Caco-2 (cell line): ENCODE measurements at places on chromosomes 13 and 19.

DNA sequence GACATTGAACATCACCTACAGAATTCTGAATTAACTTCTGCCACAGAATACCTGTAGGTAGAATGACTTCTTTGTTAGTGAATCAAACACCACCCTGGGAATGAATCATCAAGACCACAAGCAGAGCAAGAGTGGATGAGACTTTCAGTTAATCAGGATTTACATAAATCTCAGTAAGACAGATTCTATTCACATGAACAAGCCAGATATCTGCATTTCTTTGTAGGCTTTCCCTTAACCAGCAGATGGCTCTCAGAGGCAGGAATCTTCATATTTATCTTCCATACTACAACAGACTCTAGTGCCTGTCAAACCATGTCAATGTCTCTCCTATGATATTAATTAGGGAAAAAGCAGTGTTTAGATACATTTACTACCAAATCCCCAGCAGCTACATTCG is 412.1 kb downstream of the KLF12 start:
- no peak for DNase-seq

DNA sequence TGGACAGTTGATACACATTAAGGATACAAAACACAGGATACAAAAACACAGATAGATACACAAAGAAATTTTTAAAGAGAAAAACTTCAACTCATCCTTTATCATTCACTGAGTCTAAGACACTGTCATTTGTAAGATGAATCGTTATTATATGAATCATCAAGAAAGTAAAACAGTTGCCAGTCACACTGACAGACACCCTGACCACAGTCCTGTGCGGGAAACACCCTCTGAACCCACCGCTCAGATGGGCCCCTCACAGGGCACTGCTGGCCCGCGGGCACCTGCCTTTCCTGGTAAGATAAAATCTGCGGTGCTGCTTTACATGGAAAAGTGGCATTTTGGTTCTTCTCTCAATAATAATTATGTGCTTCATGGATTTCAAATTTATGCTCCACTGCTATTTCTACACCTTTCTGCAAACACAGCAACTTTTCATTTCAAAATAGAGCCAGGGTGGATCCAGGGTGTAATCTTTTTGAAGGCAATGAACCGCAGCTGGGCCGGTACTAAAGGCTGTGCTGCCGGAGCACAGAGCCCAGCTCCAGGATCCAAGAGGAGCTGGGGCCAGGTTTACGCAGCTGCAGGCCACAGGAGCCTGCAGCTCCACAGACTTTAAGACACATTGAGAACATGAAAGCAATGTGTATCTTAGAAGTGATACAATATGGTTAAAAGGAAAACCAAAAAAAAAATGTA is 76.8 kb downstream of the TUBGCP3 start:
- DNase-seq: no peak

- DNase-seq: no peak
These were observed 5.6 kb upstream of the RAB8A start for GRCh38 chr19:16106121-16106520.

DNA sequence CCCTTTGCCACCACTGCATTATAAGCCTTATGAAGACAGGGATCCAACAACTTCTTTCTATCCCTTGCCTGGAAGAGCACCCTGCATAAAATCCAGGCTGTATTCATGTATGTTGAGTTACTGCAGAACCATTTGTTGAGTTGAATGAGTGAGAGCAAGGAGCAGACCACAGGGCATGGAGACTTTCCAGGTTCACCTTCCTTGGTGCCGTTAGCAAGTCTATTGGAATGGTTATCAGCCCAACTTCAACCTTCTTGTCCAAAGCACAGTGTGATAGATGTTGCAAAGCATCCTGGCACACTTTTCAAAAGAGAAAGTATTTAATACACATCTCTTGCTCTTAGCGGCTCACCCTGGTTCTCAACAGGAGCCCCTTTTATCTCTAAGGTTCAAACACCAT is 100.9 kb upstream of the CLDN10 start:
- DNase-seq: no peak

- peak; percentile 87 for DNase-seq
These were observed 22.6 kb downstream of the ZSWIM4 start for GRCh38 chr19:13817615-13818371.

- peak; percentile 62 for DNase-seq
These were observed 13.8 kb upstream of the PTPRS start for GRCh38 chr19:5354403-5354802.

DNA sequence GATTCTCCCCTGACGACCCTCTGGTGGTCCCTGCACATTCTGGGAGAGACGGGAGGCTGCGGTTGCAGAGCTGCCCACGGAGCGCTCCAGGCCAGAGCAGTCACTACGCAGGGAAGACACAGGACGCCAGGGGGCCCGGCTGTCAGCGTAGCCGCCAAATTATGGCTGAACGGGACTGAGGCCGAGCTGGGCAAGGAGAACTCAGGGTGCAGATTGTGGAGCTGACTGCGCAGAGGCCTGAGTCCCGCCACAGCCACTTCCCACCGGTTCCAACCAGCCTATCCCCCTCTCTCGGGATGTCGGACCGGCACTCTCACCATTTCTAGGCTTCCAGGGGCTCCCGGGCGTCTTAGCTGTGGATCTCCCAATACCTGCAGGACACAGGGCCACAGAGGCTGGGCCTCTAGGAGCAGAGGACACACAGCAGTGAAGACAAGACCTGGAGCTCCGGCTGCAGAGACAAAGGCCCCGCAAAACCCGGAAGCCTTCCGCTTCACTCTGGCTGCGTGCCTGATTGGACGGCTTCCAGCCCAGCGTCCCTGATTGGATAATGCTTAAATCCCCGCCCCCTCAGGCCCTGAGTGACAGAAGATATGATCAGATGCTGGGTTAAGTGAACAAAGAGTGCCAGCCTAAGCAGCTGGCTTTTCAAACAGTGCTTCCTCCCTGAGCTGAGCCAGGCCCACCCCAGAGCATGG is at the start of gene ZNF737:
Gene ZNF737, minus strand, starts transcription at position 461 of the 698 bp plus-strand sequence. Its CDS starts 141 bp downstream, at position 320.
- peak; percentile 90 for DNase-seq

GRCh38 chr19:48398102-48398374 is 4.6 kb downstream of the GRIN2D start:
- DNase-seq: no peak

GRCh38 chr19:11265785-11266236 is 3.5 kb upstream of the DOCK6 start:
- peak; percentile 97 for DNase-seq

DNA sequence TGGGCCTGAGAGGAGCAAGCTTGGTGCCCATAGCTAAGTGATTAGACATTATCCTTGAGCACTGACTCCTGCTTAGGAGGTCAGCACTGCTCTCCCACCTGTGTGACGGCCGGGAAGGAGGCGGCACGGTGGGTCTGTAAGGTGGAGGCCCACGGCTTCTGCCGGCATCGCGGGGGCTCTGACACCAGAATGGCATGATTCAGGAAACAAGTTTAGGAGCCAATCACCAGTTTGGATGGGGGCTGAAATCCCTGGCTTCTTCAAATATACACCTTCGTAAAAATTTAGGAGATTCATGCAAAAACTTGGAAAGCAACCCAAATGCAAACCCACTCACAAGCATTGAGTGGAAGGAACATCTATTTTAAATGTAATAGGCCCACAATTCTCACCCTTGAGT is 307.3 kb upstream of the TSHZ3 start:
- no peak for DNase-seq

GRCh38 chr13:110825516-110825915 is 89.4 kb downstream of the ANKRD10 start:
- no peak for DNase-seq

DNA sequence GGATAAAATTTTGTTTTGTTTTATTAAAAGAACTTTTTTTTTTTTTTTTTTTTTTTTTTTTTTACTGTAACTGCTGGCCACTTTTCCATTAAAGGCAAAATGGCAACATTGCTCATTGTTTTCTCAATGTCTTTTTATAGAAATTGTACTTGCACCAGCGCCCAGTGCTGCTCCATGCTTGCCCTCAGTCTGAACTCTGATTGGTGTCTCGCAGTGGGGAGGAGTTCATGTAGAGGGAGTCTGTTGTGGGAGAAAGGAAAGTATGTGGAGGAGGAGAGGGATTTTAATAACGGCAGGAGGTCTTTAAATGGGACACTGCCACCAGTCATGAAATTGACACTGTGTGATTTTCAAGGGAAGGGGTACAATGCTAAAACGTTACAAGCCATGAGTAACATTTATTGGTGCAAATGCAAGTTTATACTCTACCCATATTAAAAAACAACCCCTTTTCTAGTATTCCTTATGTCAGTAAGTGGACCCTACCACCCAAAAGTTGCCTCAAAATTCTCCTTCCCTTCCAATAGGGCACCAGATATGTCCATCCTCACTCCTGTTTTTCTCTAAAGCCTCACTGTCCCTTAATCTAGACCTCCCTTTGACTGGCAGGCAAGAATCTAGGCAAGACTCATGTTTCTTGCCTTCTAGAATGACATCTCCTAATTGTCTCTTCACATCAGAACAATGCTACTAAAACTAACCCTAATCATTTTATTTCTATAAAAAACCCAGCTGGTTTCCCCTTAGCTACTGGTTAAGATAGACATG is 3.2 kb downstream of the RASL11A start:
- no peak for DNase-seq

- no peak for DNase-seq
These were observed 1602.3 kb upstream of the PRR20A start for GRCh38 chr13:55538424-55538823.

DNA sequence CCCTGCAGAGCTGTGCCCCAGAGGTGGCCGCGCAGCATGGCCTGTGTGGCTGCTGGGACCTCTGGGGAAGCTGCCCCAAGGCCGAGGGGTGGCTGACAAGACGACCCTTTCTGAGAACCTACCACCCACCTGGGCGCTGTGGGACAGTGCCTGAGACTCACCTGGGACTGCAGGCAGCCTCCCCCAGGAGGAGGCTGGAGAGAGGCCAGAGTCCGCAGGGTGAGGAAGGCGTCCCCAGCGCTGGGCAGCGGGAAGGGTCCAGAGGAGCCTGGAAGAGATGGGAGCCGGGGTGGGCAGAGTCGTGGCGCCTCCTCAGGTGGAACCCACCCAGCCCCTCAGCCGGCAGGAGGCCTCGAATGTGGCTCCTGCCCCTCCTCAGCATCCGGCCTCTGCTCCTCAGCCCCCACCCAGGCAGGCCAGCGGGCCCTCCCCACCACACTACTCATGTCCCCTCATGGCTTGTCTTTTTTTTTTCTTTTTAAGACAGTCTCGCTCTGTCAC is 25.3 kb downstream of the CILP2 start:
- no peak for DNase-seq

GRCh38 chr19:42089191-42089750 is 13.3 kb downstream of the ZNF574 start:
- no peak for DNase-seq

GRCh38 chr13:92984151-92984550 is 242.5 kb upstream of the GPC6 start:
- DNase-seq: no peak

DNA sequence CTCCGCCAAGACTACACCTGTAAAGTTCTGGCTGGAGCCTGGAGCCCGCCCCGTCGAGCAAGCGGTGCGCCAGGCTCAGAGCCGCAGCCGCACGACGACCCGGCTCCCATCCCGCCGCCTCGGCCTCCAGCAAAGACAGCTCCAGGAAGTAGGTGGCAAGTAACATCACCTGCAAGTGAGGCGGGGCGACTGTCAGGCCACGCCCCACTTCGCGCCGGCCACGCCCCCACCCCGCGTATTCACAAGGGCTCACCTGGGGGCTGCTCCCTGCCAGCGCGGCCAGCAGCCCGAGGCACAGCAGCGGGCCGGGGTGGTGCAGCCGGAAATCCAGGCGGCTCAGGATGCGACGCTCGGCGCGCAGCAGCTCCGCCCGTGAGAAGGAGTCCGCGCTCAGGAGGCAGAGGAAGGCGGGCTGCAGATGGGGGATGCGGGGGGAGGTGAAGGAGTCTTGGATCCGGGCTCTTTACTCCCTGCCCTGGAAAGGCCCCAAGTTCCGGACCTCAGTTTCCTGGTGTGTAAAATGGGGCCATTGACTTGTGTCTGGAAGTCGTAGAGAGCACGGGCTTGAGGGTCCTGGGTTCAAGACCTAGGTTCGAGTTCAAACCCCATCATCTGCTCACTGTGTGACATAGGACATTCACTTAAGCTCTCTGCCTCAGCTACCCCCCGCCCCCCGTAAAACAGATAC is 3.2 kb downstream of the CCNP start:
- DNase-seq: no peak

DNA sequence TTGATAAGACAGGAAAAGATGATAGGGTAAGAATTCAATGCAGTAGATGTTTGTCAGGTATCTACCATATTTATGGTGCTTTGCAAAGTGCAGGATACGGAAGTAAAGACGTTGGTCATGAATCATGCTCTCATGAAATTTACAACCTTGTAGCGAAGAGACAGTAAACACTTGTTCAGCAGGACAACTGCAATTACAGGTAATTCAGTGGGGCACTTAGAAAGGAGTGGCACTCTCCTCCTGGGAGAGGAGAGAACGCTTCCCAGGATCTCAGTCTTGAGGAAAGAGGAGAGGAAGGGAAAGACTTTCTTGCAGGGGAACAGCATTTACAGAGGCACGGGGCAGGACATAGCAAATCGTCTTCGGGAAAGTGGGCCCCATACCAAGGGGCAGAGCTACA is 46.4 kb downstream of the SOX1 start:
- DNase-seq: no peak

DNA sequence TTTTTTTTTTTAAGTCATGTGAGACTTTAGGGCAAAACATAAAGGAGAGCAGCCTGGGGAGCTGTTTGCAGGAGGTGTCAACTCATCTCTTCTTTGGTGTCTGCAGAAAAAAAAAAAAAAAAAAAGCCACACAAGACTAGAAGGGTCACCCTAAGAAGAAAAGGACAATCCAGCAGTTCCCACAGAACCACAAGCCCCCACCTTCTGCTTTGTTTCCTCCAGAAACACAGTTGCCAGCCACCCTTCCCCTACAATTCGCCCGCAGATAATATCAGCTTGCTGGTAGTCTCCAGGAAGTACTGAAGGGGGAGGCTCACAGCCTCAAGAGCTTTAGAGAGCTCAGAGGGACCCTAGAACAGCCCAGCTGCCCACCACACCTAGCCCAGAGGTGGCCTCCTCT is 22.3 kb upstream of the ZBTB7A start:
- DNase-seq: no peak

- DNase-seq: no peak
These were observed 2.5 kb downstream of the LCP1 start for GRCh38 chr13:46179491-46179908.

DNA sequence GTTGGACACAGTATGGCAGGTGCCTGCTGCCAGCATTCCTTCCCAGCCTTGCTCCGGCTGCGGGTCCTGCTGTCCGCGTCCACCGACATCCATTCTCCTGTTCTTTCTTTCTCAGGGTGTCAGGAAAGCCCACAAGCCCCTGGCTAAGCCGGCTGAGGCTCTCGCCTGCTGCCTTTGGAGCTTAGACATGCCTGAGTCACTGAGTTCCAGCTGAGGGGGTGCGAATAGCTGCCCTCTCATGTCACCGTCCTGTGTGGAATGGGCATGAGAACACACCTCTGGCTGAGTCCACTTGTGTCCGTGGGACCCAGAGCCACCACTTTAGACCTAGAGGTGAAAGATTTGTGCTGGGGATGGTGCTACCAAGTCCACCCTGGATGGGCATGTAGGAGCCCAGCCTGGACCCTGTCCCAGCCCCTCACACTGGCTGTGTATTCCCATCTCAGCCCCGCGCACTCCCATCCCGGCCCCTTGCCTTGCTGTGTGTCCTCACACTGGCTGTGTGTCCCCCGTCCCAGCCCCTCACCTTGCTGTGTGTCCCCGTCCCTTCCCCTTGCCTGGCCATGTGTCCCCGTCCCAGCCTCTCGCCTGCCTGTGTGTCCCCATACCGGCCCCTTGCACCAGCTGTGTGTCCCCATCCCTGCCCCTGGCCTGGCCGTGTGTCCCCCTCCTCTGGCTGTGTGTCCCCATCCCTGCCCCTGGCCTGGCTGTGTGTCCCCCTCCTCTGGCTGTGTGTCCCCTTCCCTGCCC is 24.6 kb upstream of the IRS2 start:
- DNase-seq: no peak
